ENCODE measurements at places on chromosomes 7 and 10.

DNA sequence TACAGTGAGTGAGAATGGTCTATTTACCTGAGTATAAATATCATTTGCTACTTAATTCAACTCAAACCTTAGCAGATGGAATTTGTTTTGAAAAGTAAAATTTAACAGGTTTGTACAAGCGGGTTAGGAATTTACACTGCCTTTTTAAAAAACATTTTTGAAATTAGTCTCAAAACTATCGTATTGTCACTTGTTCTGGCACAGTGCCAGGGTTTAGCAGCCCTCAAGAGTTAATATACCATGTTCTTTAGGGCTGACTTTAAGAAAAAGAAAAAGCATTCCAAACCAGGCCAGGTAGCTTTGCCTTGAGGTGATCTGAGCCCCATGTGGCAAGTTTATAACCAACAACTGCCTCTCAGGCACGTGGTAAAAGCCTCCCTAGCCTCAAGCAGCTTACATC is 17.8 kb downstream of the CCNJ start:
- DNase-seq, result no peak

DNA sequence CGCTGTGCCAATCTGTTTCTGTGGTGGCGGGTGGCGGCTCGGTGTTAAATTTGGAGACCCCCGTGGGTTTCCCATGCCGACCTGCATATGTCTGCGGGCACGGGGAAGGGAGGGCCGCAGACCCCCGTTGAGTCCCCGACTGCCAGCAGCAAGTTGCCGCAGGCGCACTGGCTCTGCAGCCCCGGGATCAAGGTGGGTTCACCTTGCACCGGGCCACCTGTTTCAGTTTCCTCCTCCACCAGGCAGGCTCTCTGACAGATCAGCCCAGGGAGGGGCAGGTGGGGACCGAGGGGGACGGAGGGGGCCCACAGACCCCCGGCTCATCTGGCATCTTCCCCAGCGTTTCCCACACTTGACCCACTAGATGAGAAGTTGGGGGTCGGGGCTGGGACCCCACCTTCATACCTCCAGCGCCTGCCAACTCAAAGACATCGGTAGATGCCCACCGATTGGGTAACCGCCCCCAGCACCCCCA is 95.9 kb downstream of the CUX1 start:
- no peak for DNase-seq

GRCh38 chr10:115951242-115951641 is 321.8 kb downstream of the GFRA1 start:
- no peak for DNase-seq

GRCh38 chr7:142615508-142615907 is 133.8 kb upstream of the PRSS1 start:
- DNase-seq, result no peak

- DNase-seq, result no peak
Observed at GRCh38 chr7:47588704-47589225, 6.9 kb upstream of the TNS3 start.

GRCh38 chr7:114663502-114663901 is 248.9 kb downstream of the FOXP2 start:
- DNase-seq, result no peak

DNA sequence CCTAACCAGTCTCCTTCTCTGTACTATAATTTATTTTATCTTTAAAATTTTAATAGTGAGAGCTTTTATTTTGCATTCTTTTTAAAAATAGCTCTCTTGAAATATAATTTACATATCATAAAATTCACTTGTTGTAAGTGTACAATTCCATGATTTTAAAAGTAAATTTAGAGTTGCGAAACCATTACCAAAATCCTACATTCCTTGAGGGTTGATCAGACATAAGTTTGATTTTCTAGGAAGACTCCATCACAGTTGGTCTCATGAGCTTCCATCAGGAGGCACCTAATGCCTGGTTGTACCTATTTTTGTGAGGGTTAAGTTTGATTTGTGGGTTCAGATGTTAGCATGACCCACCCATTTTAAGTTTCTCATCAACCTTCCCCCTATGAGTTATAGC is 108.1 kb downstream of the BMPER start:
- no peak for DNase-seq

DNA sequence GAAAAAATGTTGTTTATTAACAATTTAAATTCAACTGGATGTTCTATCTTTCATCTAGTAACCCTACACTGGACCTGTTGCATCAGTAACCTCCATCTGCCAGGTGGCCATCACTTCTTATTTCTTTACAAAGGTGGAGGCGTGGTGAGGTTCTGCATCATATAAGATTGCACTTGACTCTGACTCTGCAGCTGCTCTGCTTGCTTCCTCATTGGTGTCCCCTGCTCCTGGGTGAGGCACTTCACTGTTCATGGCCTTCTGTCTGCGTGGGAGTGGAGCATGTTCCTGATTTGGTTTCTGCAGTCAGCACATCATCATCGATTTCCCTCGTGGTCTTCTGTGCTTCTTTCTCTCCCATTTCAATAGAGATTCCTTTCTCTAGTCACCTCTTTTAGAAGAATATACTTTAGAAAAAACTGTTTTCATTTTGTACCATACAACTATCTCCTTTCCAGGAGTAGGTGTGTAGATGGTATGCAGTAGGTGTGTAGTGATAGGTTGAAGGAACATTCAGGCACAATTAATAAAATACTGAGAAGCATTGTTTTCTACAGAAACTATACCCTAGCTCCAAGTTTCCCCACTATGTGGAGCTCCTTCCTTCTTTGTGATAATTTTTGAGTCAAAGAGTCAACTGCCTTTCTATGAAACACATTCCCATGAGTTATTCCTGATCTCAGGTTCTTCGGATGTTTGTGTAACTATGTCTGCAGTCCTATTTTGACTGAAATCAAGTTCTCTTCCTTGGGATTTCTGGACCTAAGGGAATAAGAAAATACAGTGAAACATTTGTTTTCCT is 231.7 kb upstream of the CNTNAP2 start:
- DNase-seq, result no peak

- DNase-seq, result no peak
Observed at GRCh38 chr7:159023746-159024145, 120.9 kb downstream of the VIPR2 start.

DNA sequence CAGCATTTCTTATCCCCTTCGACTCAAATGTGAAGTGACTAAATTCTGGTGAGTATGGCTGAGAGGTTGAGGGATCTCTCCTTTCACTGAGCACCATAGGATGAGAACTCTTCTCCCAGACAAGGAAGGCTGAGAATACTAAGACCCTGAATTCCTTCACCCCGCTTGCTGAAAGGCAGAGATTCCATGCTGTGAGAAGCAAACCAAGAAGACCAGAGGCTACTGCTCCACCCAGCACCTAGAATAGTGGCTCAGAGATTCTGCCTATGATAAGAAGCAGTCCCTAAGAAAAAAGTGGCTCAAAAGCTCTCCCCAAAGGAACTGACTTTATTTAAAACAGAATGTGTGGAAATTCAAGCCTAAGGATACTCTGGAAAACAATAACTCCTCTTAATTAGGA is 26.7 kb upstream of the WNT2 start:
- DNase-seq, result no peak

GRCh38 chr7:107387128-107387527 is 82.7 kb upstream of the GPR22 start:
- DNase-seq, result no peak

DNA sequence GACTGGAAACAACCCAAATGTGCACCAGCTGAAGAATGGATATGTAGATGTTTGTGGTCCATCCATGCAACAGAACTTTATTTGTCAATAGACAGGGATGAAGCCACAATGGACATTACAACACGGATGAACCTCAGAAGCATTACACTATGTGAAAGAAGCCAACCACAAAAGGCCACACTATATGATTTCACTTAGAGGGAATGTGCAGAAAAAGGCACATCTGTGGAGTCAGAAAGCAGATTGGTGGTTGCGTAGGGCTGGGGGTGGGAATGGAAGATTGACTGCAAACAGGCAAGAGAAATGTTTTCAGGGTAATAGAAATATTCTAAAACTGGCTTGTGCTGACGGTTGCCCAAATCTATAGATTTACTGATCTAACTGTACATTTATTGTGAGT is 34.3 kb upstream of the WASHC2A start:
- DNase-seq, result no peak

- DNase-seq, result no peak
Observed at GRCh38 chr10:103666087-103666761, 172.7 kb downstream of the NEURL1 start.

GRCh38 chr7:132438926-132439325 is 137.3 kb downstream of the PLXNA4 start:
- DNase-seq, result no peak

GRCh38 chr10:85510682-85511081 is 855.9 kb downstream of the GRID1 start:
- DNase-seq, result no peak

- no peak for DNase-seq
Observed at GRCh38 chr10:87862679-87863052, 667 bp downstream of the KLLN start.

GRCh38 chr10:75334720-75335119 is 66.8 kb downstream of the ZNF503 start:
- DNase-seq, result no peak

DNA sequence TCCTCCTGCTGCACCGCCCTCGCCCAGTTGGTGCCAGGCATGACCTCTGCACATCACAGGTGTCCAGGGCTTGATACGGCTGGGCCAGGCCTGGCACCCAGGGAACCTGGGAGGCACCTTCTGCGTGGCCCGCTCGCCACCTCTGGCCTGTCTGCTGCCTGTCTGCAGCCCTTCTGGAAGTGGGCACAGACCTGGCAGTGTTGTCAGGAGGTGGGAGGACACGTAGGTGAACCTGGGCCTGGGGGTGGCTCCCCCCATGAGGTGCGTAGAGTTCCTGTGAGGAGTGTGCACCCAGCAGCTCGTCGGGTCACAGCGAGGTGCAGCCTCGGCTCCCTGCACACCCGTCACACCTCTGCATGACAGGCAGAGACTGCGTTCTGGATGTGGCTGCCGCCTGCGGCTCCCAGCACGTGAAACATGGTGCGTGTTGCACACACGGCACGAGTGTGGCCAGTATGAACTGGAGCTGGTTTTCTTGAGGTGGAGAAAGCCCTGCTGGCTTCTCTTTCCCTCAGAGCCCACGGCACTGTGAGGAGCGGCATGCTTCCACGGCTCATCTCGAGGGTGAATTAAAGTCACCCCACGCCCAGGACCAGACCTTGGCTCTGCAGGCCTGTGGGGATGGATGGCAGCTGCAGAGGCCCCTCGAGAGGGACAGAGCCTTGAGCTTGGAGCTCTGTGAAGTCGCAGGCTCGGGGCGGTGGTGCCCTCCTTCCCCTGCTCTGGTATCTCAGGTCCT is 24.8 kb downstream of the INPP5A start:
- DNase-seq, result no peak

DNA sequence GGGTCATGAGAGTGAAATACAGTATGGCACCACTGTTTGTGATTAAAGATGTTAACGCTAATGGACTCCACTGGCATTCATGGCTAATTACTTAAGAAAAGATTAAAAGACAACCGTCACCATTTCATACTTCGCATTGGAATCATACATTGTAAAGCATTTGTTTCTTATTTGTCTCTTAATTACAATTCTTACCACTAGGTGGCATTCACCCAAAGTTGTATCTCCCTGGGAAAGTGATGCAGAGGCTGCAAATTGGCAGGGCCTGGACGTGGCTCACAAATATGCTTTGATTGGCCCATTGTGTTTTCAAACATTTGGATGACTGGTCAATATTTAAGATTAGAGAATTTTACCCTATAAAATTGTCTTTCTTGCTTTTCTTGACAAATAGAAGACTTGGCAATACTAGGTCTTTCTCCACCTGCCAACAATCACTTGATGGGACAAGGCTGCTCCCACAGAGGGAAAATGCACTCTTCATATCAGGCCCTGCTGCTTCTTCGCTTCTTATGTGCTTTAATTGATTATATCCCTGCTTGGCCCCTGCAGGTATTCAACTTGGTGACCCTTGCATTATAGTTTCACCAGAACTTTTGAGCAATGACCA is 72.1 kb upstream of the STARD3NL start:
- peak; percentile 51 for DNase-seq

DNA sequence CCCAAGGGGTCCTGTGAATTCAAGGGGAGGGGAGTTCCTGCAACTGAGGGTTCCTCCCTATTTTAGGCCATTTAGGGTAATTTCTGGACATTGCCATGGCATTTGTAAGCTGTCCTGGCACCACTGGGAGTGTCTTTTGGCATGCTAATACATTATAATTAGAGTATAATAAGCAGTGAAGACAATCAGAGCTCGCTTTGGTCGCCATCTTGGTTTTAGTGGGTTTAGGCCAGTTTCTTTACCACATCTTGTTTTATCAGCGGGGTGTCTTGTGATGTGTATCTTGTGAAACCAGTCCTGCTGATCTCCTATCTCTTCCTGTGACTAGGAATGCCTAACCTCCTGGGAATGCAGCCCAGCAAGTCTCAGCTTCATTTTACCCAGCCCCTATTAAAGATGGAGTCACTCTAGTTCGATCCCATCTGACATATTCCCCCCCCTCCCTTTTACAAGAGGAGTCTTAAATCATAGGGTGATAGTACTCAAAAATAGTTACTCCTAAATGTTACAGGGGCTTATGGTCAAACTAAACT is 43.2 kb downstream of the SVOPL start:
- DNase-seq, result no peak

- DNase-seq, result peak; percentile 39
Observed at GRCh38 chr7:23696916-23697441, 13.0 kb upstream of the STK31 start.

Data from immature natural killer cell (primary cell).